ENCODE measurements at places on chromosomes 4 and X.

DNA sequence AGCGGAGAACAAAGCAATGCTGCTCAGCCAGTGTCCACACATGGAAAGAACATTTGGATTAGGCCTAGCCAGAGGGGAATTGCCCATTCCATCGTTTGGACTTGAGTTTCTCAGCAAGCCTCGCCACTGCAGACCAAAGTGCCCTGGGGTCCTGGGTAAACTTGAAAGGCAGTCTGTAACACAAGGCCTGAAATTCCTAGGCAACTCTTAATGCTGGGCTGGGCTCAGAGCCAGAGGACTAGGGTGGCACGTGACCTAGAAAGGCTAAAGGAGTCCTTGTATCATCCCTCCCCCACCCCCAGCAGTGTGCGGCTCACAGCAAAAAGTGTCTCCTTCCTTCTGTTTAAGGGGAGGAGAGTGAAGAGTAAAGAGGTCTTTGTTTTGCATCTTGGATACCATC is 210.4 kb upstream of the ARX start:
- no peak for DNase-seq

DNA sequence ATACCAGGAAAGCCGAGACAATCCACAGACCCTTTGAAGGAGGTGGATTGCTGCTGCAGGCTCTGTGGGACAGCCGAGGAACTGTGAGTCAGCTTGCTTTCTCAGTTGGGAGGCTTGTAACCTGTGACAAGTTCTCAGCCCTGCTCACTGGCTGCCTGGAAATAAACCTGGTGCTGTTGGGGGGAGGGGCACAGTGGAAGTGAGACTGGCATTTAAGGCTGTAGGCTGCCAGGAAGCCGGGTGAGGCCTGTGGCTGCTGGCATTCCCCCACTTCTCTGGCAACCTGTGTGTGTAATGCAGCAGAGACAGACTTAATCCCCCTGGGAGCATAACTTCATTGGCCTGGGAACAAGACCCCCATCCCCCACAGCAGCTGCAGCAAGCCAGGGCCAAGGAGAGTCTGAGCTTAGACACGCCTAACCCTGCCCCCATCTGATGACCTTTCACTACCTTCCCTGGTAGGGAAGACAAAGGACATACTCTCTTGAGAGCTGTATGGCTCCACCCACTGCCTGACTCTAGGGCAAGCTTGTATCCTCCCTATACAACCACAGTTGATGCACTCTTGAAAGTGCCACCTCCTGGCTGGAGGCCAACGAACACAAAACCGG is 64.1 kb downstream of the ALPK1 start:
- no peak for DNase-seq

DNA sequence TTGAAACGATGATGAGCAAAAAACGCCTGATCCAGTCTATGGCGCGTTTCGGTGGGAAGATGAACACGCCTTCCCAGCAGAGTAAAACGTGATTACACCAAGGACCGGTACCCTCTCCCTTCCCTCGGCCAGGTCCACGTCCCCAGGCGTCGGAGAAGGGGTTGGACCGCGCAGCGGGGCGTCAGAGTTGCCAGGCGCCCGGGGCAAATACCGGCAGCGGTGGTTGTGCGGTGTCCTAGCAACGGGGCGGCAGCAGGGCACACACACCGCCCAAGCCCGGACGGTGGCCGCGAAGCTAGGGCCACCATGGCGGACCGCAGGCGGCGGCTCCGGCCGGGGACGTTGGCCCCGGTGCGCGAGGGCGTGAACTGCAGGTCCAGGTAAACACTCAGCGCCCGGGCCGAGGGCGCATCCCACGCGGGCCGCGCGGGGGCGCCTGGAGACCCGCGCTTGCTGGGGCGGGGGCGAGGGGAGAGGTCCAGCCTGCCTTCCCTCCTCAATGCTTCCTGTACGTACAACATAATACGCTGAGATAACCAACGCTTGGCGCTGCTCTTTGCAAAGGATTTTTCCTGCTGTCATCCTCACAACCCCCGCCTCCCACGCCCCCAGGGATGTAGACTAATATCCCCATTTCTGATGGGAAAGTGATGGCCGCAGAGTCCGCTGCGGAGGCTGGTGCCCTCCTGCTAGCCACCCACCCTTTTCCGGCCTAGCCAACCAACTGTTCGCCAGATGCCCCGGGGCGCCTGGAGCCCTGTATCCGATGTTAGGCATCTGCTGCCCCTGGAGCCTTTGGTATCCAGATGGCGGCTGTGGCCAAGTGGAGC is at the start of gene FAM47E:
Gene FAM47E (plus strand): TSS at position 281 of the 830 bp plus-strand sequence. CDS start 26 bp downstream, at position 307.
- no peak for DNase-seq

DNA sequence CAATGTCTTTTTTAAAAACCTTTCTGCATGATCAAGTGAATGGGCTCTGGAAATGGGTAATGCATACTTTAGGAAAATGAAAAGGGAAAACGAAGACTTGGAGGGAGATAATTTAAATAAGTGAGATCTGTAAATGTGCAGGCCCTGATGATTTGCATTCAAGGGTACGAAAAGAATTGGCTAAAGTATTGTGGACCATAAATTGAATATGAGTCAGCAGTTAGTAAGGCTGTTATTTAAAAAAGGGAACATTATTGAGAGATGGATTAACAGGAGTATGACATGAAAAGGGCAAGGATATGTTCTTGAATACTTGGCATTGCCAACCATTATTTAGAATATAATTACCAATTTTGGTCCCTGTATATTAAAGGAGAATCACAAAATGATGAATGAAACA is 125.5 kb downstream of the GPAT3 start:
- DNase-seq = no peak

DNA sequence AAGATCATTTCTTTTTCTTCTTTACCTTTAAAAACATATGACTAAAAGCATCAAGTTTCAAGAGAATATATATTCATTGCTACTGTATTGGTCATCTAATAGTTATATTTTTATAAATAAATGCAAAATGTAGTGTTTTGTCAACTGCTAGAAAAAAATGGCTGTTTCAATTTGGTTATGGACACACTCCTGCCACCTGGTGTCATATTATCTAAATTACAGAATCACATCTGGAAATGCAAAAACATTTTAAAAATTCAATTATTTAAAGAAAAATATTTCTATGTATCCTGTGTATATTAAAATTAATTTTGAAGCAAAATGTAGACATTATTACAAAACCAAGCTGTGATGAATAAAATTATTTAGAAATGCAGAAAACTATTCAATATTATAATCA is 329.4 kb upstream of the PCDH18 start:
- no peak for DNase-seq

GRCh38 chrX:39682778-39683177 is 415.0 kb downstream of the BCOR start:
- no peak for DNase-seq

GRCh38 chr4:154441124-154441523 is 50.5 kb downstream of the DCHS2 start:
- DNase-seq = no peak

GRCh38 chrX:20309806-20310205 is 43.1 kb upstream of the RPS6KA3 start:
- no peak for DNase-seq

GRCh38 chrX:148568763-148569162 is 68.3 kb downstream of the AFF2 start:
- DNase-seq = no peak

GRCh38 chr4:1209821-1210220 is 37.4 kb upstream of the SPON2 start:
- no peak for DNase-seq

DNA sequence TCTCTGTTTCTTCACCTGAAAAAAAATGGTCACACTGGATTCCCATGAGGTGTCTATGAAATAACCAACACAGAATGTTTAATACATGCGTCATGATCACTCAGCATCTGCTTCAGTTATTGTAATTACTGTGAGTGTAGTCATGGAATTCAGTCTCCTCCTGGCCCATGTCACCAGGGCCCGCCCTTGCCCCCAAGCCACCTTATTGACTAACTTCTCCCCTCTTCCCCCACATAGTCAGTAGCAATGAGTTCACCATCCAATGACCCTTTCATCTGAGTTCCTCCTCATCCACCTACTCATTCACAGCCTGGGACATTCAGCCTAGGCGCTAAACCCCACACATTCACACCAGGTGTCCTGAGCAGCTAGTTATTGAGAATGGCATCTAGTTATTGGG is 15.6 kb downstream of the PNMA6F start:
- no peak for DNase-seq

GRCh38 chr4:7654550-7655445 is 220.1 kb upstream of the PSAPL1 start:
- no peak for DNase-seq

DNA sequence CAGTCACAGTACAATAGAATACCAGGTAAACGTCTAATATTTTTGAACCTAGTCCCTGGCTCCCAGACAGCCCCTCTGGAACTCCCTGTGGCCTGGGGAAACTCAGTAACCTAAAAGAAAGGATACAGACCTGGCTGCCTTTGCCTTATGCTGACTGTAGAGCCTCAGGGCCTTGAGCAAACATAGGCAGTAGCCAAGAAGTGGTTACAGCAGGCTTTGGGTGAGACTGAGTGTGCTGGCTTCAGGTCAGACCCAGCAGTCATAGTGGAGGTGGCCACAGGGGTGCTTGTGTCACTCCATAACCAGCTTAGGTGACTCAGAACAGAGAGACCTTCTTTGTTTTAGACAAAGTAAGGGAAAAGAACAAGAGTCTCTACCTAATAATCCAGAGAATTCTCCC is 141.8 kb upstream of the PRDX4 start:
- DNase-seq = no peak

- DNase-seq = no peak
Measured at GRCh38 chr4:22607382-22607781, 85.4 kb upstream of the GBA3 start.

- DNase-seq = no peak
Measured at GRCh38 chr4:681736-682451, 7.1 kb downstream of the SLC49A3 start.

GRCh38 chr4:184016759-184017668 is 111.9 kb downstream of the STOX2 start:
- no peak for DNase-seq

- no peak for DNase-seq
Measured at GRCh38 chrX:109489174-109489573, 7.3 kb upstream of the GUCY2F start.

- no peak for DNase-seq
Measured at GRCh38 chr4:11049001-11049400, 364.4 kb upstream of the CLNK start.

DNA sequence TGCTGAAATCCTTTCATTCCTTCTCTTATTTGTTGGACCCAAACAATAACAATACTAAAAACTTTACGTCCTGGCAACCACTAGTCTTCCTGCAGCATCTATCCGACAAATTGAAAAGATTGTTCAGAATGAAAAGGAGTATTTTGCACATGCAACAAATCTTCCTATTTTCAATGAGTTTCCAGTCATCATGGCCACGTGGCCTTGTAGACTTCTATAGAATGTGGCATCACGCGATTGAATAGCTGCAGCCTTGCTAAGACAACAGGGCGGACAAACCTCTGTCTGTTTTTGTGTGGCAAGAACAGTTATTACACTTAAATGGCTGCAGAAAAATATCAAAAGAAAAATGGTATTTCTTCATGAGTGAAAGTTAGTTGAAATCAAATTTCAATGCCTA is 297.9 kb upstream of the LCORL start:
- no peak for DNase-seq

GRCh38 chrX:70033348-70034051 is 16.2 kb downstream of the AWAT2 start:
- DNase-seq = no peak

- DNase-seq = no peak
Measured at GRCh38 chr4:47494124-47494430, 9.0 kb downstream of the ATP10D start.

DNA sequence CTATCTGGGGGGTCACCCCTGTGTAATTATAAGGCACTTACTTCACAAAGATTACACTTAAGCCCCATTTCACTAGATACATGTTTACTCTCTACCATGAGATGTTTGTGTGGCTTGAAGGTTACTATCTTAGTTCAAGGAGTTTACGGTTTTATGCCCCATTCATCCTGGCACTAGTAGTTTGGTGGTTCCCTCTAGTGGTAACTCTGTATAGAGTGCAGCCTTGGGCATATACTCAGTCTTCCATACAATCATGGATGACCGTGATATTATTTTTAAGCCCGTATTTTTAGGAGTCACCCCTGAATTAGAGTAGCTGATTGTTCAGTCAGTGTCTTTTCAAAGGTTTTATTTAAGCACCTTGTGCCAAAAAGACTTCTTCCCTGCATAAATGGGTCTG is 109.9 kb upstream of the FAM47C start:
- no peak for DNase-seq

DNA sequence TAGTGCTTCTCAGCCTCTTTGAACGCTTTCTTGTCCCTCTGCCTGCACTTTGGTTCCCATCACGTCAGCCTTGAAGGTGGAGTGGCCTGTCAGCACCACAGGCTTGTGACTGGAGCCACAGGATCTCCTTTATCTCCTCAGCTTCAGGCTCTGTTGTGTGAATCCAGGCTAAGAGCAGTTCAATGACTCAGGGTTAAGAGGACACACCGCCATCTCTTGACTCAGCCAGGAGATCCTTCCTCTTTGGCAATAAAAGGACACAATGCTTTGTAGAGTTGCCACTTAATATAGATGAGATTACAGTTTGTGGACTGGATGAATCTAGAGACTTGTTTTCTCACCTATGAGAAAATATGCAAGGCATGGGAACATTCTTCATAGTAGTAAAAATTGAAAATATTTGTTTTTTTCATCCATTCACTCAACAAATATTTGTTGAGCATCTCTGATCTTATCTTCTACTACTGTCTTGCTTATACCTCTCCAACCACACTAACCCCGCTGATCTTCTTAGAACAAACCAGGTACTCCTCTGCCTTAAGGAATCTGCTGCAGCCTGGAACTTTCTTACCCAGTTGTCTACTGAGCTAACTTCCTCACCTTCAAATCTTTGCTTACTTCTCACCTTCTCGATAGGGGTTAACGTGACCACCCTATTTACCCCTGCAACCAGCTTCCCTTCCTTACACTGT is 62.3 kb downstream of the UCHL1 start:
- no peak for DNase-seq

DNA sequence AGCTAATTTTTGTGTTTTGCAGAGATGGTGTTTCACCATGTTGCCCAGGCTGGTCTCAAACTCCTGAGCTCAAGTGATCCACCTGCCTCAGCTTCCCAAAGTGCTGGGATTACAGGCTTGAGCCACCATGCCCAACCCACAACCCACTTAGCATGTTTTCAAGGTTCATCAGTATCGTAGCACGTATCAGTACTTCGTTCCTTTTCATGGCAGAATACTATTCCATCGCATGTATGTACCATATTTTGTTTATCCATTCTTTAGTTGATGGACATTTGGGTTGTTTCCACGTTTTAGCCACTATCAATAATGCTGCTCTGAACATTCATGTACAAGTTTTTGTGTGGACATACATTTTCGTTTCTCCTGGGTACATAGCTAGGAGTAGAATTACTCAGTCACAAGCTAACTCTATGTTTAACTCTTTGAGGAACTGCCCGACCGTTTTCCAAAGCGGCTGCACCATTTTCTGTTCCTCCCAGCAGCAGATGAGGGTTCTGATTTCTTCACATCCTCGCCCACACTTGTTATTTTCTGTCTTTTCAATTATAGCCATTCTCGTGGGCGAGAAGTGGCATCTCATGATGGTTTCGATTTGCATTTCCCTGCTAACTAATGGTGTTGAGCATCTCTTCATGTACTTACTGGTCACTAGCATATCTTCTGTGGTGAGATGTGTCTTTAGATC is 32.5 kb downstream of the MAN2B2 start:
- DNase-seq = no peak

GRCh38 chr4:6938237-6938636 is 28.6 kb downstream of the TBC1D14 start:
- DNase-seq = no peak

GRCh38 chrX:133300591-133300990 is 82.4 kb upstream of the TFDP3 start:
- no peak for DNase-seq

- no peak for DNase-seq
Measured at GRCh38 chr4:121126449-121127006, 37.6 kb downstream of the TNIP3 start.

- DNase-seq = no peak
Measured at GRCh38 chr4:138399081-138399480, 156.9 kb upstream of the SLC7A11 start.

Data from activated CD8-positive, alpha-beta memory T cell treated with anti-CD3 and anti-CD28 coated beads for 4 hours (primary cell).